ENCODE measurements at places on chromosomes 2 and 18.
A peak's percentile ranks its signal among the peaks of the same experiment; 100 is the strongest.

- no peak for DNase-seq
Measured at GRCh38 chr2:439077-439476, 151.2 kb upstream of the ALKAL2 start.

DNA sequence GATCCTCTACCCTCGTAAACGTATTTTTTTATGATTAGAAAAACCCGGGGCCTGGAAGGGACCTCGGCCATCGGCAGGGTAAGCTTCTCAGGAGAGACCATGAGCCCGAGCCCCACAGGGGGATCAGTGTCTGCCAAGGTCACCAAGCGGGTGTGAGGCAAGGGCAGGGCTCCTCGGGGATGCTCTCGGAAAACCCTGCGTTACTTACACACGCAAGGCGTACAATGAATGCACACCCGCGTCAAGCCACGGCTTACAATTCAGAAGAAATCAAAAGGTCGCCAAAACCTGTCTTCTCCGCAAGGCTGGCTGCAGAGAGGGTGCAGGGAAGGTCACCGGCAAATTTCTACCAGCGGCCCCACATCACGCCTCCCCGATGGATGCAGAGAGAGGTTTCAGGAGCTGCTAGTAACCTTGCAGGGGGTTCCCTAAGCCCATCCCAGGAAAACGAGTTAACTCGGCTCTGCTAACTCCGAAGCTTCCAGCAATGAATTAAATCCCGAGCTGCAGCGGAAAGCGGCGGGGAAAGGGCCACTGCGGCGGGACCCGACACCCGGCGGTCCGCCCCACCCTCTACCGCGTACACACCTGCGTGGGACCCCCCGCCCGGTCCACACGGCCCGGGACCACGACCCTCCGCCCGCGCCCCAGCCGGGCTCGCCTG is 638 bp downstream of the ST3GAL5 start:
- peak; percentile 32 for DNase-seq

GRCh38 chr2:119208791-119209203 is 14.8 kb upstream of the STEAP3 start:
- DNase-seq: no peak

DNA sequence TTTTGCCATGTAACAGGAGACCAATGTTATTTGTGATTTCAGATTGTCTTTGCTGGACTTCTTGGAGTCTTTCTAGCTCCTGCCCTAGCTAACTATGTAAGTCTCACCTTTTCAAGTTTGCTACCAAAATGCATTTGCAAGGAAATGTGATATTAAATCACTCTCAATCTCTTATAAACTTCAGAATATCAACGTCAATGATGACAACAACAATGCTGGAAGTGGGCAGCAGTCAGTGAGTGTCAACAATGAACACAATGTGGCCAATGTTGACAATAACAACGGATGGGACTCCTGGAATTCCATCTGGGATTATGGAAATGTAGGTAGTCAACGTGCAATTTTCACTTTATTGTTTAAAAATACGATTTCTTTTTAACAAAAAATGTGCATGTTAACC is 3.0 kb downstream of the GKN1 start:
- no peak for DNase-seq

DNA sequence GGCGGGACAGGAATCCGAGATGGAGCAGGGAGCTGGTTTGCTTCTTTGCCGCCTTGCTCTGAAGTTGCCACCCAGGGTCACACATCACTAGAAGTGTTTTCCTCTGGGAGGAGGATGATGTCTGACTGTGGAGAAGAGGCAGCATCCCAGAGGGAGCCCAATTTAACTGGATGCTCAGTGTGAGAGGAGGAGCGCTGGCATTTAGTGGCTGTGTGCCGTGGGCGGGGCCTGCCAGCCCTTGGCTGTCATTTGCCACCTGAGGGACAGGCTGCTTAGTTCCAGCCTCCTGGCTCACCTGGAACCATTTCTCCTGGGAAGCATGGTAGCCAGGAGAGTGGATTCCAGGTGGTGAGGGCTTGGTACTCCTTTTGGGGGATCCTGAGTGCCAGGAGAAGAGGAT is 9.6 kb downstream of the B3GNT2 start:
- no peak for DNase-seq

DNA sequence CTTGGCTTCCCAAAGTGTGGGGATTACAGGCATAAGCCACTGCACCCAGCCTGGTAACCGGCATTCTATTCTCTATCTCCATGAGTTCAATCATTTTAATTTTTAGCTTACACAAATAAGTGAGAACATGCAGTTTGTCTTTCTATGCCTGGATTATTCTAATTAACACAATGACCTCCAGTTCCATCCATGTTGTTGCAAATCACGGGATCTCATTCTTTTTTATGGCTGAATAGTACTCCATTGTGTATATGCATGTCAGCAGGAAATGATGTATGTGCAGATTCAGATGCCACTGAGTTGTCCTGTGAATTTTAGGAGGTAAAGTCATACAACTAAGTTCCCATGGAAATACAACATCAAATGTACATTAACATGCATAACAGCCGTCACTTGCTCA is 24.7 kb upstream of the AMMECR1L start:
- DNase-seq: no peak

DNA sequence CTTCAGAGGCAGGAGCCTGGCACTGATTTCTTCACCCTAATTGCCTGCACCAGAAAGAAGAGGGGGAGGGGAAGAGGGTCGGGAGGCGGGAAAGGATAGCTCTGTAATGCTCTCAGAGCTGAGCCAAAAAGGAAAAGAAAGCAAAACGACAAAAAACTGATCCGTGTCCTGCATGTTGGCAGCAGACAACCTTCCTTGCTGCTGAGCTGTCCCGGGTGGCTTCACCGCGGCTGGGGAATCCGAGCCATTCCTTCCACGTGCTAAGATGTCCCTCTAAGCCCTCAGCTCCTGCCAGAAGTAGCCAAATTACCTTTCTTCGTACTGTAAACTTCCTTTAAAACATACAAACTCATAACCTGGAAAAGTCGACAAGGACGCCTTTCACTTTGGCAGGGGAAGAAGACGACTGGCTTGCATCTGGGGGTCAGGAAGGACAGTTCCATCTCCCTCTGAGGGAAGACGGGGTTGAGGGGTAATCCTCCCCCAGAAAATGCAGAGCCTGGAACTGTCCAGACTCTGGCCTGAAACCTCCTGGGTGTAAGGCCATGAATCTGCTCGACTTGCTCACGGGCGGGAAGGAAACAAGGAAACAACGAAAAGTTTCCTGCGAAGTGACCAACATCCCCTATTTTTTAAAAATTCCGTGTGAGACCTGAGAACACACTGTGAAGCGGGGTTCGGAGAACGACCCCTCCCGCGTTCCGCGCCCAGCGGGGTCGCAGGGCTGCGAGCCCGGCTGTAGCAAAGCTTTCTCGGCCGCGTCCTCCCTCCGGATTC is 7.7 kb downstream of the OTX1 start:
- peak; percentile 32 for DNase-seq

DNA sequence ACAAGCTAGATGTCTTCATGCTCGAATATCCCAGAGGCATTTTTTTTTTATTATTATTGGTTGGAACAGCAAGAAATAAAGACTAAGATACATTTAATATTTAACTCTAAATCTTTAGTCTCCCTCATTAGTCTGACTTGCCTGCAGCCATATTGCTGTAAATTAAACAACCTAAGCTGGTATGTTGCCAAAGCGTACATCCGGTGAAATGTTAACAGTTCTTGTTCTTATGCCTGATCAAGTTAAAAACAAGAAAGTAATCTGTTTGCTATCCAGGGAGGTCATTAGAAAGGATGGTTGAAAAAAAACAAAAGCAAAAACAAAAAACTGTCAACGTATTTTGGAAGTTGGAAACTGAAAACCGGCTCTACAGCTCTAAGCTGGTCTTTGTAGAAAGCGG is 125.9 kb upstream of the NABP1 start:
- DNase-seq: no peak

DNA sequence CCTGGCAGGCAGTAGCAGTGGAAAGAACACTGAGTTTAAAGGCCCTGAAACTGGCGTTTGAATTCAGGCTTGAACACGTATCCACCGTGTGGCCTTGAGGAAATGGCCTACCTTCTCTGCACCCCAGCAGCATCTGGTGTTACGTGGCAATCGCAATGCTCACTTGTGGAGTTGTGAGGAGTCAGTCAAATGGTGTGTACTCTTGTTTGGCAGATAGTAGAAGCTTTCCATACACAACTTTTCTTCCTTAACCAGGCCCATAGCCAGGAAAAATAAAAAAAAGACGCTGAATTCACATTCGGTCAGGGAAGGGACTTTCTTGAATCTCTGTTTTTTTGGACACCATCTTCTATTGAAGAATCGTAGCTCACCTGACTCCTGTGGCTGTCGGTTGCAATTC is 1101.5 kb upstream of the KLHL29 start:
- no peak for DNase-seq

DNA sequence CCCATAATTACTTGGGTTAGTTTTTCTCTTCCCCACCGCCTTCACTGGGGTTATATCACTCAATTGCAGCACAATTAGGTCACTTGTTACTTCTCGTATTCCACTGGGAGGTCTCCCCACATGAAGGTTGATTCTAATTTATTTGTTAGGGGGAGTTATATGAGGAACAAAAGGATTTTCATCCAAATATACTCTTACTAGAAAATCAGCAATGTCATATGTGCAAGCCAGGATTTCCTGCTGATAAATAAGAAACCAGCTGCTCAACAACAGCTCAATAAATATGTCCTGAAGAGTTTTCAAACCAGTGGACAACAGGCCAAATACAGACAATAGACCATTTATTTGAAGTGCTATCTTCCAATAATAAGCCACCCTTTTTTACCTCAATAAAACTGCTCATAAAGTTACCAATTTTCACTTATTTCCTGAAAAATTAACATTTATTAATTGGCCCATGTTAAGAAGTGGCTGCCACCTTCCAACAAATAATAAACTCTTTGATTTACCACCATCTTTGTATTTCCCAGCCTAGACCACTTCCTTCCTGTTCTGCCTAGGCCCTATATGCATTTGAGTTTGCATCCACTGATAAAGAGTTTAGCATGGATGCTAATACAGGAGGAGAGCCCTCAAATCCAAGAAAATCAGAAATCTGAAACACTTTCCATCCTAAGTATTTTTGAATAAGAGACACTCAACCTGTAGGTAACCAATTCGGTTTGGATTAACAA is 184.4 kb upstream of the SLC39A10 start:
- DNase-seq: peak; percentile 53

GRCh38 chr18:29087616-29088246 is 910.8 kb upstream of the CDH2 start:
- DNase-seq: no peak

DNA sequence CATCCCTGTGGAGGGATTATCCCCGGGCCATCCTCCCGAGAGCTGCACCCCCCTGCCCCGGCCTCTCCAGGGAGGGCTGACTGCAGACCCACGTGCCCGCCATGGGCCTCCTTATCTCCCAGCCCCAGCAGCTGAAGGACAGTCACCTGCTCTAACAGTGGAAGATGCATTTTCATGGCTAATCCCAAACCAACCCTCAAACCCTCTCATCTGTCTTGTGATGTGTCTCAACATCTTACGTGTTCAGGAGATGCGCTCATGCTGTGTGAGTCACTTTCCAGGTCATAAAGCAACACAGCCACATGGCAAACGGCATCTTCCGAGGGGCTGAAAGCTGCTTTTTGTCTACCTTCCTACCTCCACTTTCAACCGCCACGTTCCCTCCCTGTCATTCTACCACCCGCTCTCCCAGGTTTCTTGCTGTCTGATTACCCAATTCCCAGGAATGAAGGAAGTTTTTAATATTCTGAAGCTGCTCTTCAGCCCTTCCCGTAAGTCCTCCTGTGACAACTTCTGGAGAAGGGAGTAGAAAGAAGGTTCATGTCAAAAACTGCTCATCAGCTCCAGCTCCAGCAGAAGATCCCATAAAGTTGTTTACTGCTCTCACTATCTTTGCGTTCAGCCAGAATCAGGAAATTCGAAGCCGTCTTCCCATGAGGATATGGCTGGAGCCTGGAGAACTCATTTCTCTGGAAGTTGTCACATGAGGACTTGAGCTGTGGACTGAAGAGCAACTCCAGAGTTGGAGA is 54.5 kb downstream of the MBP start:
- no peak for DNase-seq

GRCh38 chr18:48557640-48558174 is 18.9 kb downstream of the CTIF start:
- DNase-seq: no peak

GRCh38 chr2:216215658-216216390 is 106.7 kb downstream of the XRCC5 start:
- peak; percentile 37 for DNase-seq
